Esophagus squamous epithelium (tissue), 5 donors: ENCODE measurements at places on chromosomes 16 and 17.

GRCh38 chr17:9669551-9670008, 24.3 kb downstream of the USP43 start:
- DNase-seq, result no peak

- no peak for DNase-seq
Observed at GRCh38 chr17:57970710-57971109, 15.5 kb upstream of the CUEDC1 start.

DNA sequence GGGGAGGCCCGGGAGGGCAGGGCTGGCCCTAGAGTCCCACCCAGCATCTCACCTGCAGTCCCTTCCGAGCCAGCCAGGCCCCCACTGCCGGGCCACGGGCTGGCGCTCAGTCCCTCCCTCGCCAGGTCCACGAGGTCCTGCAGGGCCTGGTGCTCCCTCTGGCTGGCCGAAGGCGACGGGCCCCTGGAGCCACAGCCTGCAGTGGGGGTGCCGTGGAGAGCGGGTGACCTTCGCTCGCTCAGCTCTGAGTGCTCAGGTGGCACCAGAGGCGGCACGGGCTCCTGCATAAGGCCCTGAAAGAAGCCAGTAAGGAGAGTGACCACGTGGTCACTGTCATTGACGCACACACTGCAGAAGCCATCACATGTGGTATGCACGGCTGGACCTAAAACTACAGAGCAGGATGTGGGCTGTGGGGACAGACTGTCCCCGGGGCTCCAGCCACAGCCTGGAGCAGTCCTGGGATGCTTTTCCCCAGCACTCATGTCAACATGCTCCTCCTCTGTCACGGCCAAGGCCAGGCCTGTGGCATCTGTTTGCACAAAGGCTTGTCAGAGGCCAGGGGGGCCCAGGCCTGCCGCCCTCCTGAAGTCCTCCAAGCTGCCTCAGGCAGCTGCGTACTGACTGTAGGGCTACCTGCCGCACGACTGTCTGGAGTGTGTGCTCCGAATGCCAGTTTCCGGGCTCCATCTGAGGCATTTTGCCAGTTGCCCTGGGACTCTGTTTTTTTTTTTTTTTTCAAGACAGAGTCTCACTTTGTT, 15.1 kb downstream of the SLX4 start:
- no peak for DNase-seq

DNA sequence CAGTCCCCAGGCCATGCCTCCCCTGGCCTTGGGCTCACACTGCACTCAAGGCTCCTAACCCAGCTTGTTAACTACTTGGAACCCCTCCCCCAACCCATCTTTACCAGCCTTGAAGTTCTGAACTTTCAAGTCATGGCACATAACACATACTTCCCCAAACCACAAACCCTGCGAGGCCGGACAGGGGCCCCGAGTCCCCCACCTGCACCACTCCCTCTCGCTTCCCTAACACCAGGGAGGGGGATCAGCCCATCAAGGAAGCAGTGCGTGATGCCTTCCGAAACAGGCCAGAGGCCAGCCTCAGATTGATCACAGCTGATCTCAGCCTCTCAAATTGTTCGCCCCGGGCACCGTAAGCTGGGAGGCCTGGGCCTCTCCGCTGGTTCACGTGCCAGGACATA, 3.0 kb upstream of the NLRC3 start:
- no peak for DNase-seq

DNA sequence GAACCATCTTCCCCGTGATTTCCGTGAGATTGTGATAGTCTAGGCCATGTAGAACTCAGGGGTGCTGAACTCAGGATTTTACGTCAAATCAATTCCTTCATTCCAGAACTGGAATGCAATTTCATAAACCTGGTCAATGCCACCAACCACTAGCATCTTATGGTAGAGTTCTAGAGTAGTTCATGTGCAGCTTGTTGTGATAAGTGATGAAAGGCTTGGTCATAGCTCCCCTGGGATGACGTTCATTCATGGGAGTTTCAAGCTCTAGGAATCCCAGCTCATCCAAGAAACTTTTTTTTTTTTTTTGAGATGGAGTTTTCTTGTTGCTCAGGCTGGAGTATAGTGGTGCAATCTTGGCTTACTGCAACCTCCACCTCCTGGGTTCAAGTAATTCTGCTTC, 3.7 kb upstream of the DPEP2 start:
- no peak for DNase-seq

- DNase-seq, result peak; percentile 44
Observed at GRCh38 chr17:63842173-63842539, 329 bp downstream of the SMARCD2 start.

DNA sequence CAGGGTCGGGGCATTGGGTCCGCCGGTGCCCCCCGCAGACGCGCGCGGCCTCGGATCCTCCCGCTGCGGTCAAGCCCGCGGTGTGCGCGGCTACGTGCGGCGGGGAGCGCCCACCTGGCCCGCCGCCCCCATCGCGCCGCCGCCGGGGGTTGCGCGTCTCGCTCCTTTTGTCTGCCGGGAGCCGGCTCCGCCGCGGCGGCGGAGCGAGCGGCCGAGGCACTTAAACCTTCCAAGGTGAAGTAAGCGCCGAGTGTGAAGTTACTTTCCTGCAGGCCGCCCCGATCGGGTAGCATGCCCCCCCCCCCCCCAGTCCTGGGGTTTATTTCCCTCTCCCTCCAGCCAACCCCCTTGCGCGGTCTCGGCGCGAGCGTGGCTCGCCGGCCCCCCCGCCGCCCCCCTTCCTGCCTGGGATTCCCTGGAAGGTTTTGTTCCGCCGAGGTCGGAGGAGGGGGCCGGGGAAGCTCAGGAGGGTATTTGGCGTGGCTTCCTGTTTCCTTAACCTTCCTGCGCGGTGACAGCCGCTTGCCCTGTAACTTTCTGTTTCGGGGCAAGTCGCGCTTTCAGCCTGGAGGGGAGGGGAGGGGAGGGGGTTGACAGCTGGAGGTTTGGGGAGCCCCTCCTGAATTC, 56.6 kb upstream of the GSE1 start:
- no peak for DNase-seq

DNA sequence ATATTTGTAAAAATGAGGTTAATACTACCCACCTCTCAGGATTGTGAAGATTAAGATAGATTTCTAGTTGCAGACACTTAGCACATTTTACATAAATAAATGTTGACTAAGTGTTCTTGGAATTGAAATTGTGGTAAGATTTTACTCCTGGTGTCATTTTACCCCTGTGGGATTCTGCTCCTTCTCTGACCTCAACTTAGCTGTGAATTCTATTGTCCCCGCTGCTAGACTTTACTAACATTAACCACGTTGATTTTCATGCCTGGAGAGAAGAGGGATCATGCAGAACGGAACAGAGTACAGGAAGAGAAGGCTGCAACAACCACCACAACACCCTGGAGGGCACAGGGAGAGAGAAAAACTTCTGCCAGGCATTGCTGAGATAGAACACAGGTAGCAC, 2.1 kb upstream of the TOM1L1 start:
- DNase-seq, result no peak

GRCh38 chr17:66889480-66890230, 54.7 kb downstream of the CACNG5 start:
- DNase-seq, result no peak

GRCh38 chr17:83032781-83033180, 46.6 kb upstream of the METRNL start:
- DNase-seq, result no peak

DNA sequence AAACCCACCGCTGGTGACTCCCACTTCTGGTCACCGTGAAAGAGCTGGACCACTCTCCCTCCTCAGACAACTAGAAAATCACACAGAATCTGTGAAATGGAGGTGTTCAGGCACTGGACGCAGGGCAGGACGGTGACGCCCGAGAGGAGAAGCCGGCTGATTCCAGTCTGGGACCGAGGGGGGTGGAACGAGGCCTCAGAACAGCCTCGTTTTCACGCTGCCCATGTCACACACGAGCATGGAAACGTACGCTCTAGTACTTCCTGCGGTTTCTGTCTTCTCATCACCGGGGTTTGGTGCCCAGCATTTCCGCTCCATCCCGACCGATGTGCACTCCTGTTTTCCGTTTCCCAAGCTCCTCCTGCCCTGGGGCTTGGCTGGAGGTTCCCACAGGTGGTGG, 101.8 kb upstream of the METRNL start:
- no peak for DNase-seq

GRCh38 chr17:37592291-37592690, 16.9 kb downstream of the SYNRG start:
- DNase-seq, result no peak

GRCh38 chr16:3007059-3007956, 5.4 kb upstream of the CLDN9 start:
- no peak for DNase-seq

DNA sequence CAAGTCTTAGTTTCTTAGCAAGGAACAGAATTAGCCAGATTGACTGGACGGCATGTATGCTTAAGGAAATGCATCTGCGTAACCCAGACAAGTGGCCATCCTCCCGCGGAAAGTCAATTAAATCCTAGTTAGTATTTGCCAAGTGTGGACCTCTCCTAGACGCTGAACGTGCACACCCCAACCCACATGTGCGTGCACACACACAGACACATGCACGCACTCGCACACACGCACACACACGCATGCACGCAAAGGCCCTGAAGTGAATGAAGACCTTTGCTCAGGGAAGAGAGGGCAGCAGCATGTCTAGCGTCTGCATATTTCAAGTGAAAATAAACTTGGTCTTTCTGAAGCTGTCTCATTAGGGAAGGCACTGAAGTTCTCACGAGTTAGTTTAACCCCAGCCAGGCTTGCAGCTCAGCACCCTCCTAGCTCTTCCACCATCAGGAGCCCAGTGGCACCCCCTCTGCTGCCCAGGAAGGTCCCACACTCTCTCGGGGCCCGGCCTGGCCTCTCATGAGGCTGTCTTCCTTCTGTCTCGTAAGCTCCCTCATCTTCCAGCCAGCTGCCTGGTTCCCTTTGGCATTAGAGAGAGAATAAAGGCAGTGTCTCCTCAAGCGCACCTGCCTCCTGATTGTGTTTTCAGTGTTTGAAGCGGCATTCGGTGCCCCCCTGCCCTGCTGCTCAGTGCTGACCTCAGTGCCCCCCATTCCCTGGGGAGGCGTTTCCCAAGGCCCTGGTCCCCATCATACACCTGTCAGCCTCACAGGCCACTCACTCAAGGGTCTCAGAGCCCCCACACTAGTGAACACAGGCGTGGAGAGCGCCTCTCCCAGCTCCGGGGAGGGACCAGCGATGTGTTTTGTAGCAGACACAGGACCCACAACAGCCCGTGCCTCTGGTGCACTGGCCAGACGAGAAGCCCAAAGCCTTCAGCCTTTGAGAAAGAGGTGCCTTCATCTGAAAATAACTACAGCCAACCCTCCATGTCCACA, 52.2 kb upstream of the CHMP6 start:
- DNase-seq, result no peak

DNA sequence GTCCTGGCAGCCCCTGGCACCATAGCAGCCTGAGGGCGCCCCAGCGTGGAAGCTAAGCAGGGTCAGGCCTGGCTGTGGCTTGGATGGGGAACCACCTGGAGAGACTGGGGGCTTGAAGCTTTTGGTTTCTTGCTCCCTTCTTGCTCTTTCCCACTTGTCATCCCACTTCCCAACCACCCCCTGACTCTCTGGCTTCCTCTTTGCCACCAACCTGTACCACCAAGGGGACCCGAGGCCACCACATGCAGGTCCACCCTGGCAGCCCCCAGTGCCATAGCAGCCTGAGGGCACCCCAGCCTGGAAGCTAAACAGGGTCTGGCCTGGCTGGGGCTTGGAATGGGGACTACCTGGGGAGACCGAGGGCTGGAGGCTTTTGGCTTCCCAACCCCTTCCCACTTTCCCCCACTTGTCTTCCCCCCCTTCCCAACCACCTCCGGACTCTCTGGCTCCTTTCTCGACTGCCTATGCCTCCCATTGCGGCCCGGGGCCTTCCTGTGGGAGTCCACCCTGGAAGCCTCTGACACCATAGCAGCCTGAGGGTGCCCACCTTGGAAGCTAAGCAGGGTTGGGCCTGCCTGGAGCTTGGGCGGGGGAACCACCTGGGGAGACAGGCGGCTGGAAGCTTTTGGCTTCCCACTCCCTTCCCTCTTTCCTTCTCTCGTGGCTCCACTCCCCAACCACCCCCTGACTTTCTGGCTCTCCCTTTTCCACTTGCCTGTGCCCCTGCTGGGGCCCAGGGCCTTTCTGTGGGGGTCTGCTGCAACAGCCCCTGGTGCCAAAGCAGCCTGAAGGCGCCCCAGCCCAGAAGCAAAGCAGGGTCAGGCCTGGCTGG, 2294.4 kb downstream of the TP53TG3F start:
- DNase-seq, result no peak

- DNase-seq, result no peak
Observed at GRCh38 chr17:77441940-77442339, 301.2 kb downstream of the SEC14L1 start.

DNA sequence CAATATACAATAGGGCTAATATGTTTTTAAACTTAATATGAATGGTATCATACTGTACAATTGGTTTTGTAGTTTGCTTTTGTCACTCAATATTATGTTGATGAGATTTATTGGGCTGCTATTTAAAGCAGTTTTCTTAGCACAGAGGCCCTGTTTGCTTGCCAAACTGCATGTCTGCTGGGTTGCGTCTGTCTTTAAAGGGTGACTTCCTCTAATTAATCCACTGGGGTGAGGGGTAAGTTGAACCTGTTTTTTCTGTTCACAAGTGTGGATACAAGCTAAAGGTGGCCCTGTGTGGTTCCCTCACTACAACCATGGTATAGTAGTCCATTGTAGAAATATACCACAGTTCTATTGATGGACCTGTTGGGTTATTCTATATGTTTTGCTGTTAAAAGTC, 19.7 kb downstream of the TTC19 start:
- DNase-seq, result no peak

DNA sequence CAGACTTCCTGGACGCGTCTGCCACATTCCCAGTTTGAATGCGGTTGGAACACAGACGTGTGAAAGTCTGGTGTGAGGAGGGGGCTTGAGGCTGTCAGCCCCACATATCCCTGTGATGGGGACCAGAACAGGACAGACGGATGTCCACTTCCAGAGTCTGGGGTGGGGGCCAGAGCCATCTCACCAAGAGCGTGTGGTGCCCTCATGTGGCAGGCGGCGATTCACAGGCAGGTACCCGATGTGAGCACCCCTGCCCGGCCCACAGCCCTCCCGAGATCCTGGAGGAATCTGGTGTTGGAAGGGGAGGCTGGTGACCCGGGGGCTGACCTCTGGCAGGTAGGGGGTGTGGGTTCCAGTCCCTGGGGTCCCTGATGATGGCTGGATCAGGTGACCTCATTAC, 51.5 kb downstream of the ENGASE start:
- DNase-seq, result no peak

- DNase-seq, result no peak
Observed at GRCh38 chr17:10316801-10317542, 55.8 kb downstream of the MYH13 start.
